CD4-positive, alpha-beta T cell treated with Interleukin-10 for 1 hour (primary cell): ENCODE measurements at places on chromosomes 12 and 14.
A peak's percentile ranks its signal among the peaks of the same experiment; 100 is the strongest.

DNA sequence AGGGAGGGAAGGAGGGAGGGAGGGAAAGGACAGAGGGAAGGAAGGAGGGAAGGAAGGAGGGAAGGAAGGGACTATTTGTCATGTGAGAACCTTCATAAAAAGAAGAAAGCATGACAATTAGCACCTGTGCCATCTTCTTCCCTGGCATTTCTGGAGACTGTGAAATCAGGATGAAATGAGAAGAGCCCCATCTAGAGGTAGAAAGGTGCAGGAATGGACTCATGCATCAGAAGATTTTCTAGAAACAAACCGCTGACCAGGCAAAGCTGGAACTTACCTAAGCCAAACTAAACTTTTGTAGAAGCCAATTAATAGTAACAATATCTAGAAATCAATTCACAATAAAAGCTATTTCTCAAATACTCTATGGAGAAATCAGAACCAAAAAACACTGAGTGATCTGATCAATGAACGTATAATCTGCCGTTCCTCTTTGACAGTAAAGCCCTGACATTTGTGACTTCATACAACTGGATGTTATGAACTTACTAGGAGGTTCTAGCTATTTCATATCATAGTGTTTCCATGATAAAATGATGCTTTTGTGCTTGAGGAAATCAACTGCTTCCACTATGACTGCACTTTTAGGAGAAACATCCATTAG lies 24.4 kb upstream of the CRACR2A start:
- DNase-seq: peak; percentile 53

GRCh38 chr12:9319044-9319841 lies 111.0 kb upstream of the PZP start:
- DNase-seq: no peak

DNA sequence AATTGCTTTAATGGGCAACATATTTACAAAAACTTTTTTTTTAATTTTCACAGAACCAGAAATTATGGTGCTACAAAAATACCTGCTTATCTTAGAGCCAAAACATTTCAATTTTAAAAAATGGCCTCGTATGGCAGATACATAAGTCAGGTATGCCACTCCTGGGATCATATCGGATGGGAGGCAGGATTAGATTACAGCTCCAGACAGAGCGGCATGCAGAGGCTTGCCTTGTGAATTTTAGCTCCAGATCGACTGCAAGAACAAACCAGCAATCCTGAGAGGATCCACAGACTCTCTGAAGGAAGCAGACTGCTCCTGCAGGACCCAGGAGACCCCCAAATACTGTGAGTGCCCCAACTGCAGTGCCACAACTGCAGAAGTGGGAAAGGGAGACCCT lies 169.3 kb upstream of the AMIGO2 start:
- no peak for DNase-seq

- peak; percentile 50 for DNase-seq
Observed at GRCh38 chr12:92539110-92539749, 163.6 kb upstream of the PLEKHG7 start.

GRCh38 chr12:132899033-132899432 lies 11.6 kb upstream of the CHFR start:
- DNase-seq: no peak

GRCh38 chr14:105505101-105505500 lies 14.1 kb downstream of the TEDC1 start:
- no peak for DNase-seq

- no peak for DNase-seq
Observed at GRCh38 chr12:64660237-64661018, 50.1 kb downstream of the RASSF3 start.

- DNase-seq: no peak
Observed at GRCh38 chr12:63792338-63792737, 12.6 kb downstream of the RXYLT1 start.

GRCh38 chr14:56894591-56894991 lies 84.3 kb upstream of the OTX2 start:
- DNase-seq: no peak

- DNase-seq: no peak
Observed at GRCh38 chr12:53603804-53604203, 22.4 kb downstream of the ATF7 start.

DNA sequence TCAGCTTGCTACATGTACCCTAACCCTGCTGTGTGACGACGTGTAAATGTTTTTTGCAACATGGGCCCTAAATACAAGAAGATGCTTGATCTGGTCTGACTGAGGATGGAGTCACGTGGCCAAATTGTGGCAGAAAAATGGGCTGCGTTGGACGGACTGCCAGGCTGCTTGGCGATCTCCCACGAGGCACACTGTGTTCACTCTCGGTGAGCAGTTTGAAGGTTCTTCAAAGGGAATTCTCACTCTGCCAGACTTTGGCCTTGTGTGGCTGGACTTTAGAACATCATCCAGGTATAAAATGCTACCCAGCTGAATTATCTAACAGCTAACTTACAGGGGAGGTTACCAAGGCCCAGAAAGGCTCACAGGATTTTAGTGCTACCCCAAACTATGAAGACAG lies 85.1 kb downstream of the KDM2B start:
- no peak for DNase-seq

DNA sequence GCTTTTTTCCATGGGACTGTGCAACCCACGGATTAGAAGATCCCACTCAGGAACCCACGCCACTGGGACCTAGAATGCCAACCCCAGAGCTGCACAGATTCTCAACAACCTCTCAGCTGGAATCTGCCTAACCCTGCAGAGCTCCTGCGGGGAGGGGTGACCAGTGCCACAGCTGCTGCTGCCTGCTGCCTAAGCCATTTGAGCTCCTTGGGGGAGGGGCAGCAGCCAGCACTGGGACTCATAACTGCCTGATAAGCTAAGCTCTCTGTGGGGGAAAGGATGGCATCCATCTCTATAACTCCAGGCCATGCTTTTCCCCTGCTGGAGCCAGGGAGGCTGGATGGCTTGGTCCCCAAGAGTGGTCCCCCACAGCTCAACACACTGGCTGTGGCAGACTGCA lies 182.8 kb downstream of the SLC5A8 start:
- DNase-seq: no peak

DNA sequence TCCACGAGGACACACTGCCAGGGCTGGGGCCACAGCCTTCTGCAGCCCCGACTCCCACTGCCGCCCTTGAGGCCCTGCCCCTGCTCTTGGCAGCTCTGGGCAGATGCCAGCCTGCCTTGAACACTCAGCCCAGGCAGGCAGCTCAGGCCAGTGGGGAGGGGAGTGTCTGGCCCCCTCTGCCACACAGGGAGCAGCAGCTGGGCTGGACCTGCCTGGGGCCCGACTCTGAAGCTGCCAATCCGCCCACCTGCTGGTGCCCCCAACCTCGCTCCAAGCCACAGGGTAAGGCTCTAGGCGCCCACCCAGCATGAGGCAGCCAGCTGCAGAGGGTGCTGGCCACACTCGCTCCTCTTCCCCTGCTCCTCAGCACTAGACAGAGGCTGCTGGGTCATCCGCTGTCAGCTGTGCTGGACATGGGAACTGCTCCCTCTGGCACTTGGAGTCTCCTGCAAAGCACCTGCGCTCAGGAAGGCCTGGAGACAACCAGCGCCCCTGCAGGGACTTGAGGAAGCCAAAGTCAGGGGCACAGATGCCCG lies 24.6 kb upstream of the NUDT14 start:
- DNase-seq: no peak

- no peak for DNase-seq
Observed at GRCh38 chr12:92810370-92810769, 107.6 kb downstream of the PLEKHG7 start.

- DNase-seq: no peak
Observed at GRCh38 chr12:111759271-111759670, 7.5 kb upstream of the ALDH2 start.

DNA sequence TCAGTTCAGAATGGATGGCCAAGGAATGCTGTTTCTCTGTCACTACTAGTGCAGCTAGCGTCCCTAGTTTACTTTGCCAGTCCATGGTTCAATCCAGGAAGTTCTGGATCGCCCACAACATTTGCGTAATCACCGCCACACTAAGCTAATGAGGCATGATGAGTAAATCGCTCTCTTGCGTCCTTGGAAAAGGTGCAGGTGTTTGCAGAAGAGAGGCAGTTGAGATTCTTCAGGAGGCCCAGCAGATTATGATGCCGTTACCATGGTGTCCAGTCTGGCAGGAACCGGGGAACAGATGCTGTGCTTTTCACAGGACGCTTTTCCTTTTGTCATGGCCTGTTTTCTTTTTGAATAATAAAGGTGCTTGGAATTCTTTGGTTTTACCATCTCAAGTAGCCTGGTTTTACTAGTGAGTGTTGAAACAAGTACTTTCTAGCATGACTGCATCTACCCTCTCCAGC lies 9.0 kb downstream of the TPH2 start:
- DNase-seq: no peak

DNA sequence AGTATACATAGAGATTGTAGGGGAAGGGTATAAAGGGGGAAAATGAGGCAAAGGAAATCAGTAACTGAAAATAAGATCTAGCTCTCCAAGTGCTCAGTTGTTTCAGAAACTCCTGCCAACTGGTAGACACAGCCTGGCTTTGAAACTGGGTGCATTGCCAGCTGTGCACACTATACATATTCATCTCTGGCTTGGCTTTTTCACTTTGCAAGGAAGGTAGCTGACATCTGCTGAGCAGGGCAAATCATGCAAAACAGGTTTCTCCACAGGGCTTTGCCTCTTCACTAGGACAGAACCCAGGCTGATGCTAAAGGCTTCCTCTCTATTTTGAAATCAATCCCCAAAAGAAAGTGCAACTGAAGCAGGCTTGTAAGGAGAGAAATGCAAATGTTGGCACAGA lies 101.5 kb downstream of the HELB start:
- DNase-seq: no peak

GRCh38 chr12:6647083-6647604 lies at the start of gene ACRBP:
ACRBP (minus strand) TSS chr12:6647432; CDS start chr12:6647366, 66 bp downstream.
- peak; percentile 23 for DNase-seq

DNA sequence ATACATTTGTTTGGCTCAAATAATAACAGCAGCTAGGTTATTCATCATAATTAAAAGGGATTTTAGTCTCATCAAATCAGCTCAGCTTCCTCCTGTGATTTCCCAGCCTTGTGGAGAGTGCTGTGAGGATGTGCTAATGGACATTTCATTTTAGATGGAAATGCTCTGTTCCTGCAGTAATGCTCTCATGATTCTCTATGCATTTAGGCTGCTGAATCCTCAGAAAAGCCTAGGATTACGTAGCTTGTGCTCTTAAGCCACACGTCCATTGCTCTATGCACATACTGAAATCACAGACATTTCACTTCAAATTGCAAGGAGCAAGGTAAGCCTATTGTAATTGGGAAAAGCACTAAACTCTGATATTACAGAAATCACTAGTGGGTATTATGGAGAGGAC lies 226.6 kb upstream of the TMEM260 start:
- DNase-seq: no peak

DNA sequence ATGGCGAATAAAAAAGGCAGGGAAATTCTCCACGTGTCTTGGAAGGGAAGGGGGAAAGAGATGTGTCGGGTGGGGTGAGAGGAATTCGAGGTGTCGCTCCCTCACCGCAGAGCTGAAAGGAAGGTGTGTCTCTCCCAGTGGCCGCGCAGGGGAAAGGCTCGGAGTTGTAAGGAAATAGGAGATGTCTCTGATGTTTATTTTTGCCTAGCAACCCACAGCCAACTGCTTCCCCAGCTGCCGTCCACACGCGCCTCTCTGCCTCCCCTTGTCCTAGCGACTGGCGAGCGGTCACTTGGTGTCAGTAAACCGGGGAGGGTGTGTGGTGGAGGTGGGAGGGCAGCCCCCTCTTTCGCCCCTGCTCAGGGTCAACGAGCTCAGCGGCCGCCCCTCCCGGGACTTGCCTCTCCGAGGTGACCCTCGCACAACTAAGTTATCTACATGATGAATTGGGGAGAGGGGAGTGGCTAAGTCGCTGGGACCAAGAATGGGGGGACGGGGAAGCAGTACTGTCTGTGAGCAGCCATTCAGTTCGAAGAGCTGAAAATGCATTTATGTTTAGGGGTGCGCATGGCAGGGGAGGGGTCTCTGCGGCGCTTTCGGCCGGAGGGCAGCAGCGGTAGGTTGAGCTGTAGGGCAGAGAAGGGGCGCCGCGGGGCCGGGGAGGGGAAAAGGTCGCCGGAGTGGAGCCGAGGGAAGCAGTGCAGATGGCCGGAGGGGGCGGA lies 585 bp upstream of the DYRK2 start:
- DNase-seq: peak; percentile 65

GRCh38 chr12:1318327-1319031 lies 275.9 kb downstream of the FBXL14 start:
- no peak for DNase-seq

DNA sequence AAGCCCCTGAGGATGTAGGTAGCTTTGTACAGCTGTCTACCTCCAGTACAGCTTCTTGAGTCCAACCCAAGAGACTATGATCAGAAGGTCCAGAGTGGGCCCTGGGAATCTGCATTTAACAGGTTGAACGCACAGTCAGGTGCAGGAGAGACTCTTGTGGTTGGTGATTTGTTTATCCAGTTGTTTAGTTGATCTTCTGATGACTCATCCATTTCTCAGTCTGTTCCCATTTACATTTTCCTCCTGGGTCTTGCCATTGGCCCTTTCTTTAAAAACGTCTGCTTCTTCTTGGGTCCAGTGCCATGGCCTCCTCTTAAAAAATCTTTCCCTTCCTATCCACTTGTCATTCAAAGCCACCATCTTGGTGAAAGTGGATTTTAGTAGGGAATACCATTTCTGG lies 734.2 kb downstream of the MED13L start:
- no peak for DNase-seq

GRCh38 chr12:124561231-124561630 lies 6.2 kb downstream of the NCOR2 start:
- DNase-seq: no peak

DNA sequence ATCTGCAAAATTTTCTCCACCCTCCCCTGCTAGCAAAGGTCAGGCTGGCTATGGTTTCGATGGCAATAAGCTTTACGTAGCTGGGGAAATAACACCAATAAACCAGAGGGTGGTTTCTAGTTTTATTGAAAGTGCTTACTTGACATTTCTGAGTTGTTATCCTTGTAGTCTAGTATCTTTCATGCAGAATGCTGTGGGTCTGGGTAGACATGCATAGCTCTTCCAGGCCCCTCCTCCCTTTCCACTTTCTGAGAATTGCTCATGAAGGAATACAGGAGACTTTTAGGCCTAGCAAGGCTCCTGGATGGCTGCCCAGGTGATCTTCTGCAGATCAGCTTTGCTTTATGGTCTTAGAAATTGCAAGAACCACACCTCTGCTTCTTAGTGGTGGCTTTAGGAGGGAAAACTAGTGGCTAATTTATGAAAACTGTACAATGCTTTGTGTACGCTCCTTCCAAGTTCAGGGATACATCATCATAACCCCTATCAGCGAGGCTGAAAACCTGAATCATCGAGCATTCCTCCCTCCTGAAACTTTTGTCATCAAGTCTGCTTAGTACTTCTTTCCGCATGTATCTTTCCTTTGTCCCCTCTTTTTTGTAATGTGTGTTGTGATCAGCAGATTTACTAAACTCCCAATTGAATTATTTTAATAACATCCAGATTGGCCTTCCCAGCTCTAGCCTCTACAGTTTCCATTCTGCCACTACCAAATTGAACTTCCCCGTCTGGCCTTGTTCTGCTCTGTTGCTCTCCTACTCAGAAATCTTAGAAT lies 473.0 kb downstream of the RAD51B start:
- no peak for DNase-seq

GRCh38 chr12:128091101-128091720 lies 175.8 kb upstream of the TMEM132C start:
- no peak for DNase-seq
